Fibroblast of gingiva (primary cell): ENCODE measurements at places on chromosomes 12 and 14.

DNA sequence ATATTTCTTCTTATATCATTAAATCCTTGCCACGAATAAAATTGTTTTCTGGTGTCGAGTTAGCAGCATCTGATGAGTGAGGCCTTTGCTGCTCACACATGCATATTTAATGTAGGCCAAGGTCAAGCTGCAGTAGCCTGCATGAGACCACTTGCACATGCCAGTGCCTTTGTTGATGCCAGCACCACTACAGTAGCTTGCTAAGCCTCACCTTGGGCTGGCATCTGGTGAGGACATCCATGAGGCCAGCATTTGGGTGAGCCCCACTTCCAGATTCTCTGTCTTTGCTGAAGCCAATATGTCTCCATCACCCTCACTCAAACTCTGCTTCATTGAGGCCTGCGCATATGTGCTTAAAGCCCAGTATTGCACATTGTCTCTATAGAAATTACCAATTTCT lies 8.0 kb downstream of the CCDC59 start:
- DNase-seq, result no peak

DNA sequence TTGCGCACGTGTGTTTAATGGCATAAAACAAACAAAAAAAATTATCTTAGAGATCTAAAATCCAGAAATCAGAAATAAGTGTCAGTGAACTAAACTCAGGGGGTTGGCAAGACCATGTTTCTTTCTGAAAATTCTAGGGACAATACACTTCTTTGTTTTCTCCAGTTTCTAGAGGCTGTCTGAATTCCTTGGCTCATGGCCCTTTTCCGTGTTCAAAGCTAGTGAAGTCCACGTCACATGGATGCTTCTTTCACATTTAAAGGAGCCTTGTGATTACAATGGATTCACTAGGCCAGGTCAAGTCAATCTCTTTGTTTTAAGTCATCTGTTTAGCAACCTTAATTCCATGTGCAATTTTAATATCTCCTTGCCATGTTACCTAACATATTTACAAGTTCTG lies 22.4 kb downstream of the SLCO1B3 start:
- no peak for DNase-seq

GRCh38 chr12:123943816-123944215 lies 28.8 kb downstream of the CCDC92 start:
- no peak for DNase-seq

DNA sequence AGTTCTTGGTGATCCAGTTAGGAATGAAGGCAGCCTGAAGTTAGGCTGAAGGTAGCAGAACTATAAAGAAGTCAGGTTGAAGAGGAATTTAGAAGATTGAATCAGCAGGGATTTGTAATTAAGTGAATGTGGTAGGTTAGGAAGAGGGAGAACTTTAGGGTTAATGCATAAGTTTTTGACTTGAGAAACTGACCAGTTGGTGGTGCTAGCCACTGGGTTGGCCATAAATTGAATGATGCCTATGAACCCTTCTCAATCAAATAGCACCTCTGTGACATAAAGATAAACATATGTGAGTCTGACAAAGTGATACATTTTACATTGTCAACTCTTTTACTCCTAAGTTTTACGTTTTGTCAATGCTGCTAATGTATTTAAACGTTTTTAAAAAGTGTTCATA lies 290.6 kb upstream of the NAV3 start:
- DNase-seq, result no peak

DNA sequence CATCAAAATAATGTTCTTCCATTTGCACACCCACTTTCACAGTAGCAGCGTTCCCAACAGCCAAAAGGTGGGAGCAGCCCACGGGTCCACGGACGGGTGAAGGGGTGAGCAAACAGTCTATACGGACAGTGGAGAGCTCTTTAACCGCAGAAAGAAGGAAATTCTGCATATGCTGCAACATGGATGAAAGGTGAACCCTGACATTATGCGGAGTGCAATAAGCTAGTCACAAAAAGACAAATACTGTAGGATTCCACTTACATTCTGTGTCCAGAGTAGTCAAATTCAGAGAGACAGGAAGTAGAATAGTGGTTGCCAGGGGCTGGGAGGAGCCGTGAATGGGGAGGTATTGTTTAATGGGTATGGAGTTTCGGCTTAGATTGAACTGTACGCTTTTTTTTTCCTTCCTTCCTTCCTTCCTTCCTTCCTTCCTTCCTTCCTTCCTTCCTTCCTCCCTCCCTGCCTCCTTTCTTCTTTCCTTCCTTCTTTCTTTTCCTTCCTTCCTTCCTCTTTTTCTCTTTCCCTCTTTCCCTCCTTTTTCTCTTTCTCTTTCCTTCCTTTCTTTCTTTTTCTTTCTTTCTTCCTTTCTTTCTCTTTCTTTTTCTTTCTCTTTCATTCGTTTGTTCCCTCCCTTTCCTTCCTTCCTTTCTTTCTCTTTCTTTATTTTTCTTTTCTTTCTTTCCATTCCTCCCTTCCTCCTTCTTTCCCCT lies 15.8 kb upstream of the ANKRD9 start:
- peak; percentile 70 for DNase-seq

GRCh38 chr12:124453419-124454351 lies 113.7 kb downstream of the NCOR2 start:
- peak; percentile 42 for DNase-seq

DNA sequence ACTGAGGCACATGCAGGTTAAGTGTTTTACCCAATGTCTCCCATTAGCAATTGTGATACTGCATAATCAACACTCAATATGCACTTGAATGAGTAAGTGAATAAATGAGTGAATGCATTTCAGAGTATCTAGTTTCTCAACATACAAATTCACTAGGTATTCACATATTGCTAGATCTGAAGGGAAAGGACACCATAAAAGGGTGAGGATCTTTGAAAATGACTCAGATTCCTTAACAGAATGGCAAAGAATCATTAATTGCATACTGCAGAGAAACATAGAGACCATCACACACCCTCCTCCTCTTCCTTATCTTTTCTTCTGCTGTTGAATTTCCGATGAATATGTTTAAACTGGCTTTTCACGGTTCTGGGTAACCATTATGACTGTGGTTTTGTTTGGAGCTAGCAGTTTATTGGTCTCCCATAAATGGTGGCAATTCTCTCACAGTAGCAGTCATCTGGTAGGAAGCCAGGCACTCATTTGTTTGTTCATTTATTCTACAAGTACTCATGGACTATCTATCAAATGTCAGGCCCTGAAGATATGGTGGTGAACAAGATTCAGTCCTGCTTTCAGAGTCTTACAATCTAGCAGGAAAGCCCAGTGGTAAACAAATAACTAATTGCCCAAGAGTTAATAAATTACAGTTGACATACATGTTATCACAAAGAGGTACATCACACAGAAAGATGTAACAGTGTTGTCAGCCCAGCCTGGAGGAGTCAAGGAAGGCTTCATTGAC lies 70.2 kb downstream of the LLPH start:
- no peak for DNase-seq

DNA sequence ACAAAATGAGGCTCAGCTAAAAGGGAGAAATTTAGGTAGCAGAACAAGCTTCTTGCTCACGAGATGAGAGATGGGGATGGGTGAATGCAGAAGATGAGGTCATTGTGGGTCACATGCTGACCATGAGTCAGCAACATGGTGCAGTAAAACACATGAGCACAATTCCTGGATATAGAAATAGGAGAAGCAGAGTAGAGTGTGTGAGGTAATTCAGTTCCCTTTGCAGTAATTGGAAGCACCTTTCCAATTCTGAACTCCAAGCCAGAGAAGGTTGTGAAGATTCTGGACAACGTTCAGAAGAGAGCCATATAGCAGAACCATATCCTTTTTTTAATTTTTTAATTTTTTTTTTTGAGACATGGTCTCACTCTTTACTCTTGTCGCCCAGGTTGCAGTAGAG lies 62.0 kb upstream of the LMNTD1 start:
- peak; percentile 94 for DNase-seq

DNA sequence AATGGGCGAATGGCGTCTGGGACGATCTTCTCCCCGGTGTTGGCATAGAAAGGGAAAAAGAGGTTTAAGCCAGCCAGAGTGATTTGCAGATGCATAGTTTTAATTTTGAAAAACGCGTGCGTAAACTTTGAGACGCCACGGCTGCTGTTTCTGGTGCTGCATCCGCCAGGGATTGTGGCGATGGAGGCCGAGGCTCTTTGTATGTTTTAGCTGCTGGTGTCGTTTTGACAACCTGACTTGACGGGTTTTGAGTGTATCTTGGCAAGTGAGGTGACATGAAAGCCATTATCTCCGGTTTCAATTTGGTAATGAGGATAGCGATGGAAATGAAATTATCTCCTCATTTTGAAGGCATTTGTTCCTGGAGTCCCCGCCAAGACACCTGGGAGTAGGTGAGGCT lies 1.6 kb downstream of the PTGDR start:
- no peak for DNase-seq

- DNase-seq, result peak; percentile 84
Measured at GRCh38 chr14:67943947-67944346, 124.4 kb downstream of the RAD51B start.

DNA sequence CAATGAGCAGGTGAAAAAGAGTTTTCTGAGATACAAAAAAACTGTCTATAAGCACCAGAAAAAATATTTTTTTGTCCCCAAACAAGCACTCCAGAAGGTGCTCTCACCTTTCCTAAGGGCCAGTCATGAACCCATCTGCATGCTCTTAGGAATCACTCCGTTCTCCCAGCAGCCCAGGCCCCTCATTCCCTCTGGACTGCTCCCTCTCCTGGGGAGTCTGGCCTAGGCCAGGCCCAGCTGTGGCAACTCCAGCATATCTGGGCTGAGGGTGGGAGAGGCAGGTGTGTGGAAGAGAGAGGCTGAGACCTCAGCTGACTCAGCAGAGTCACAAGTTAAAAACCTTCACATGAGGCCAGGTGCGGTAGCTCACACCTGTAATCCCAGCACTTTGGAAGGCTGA lies 54.6 kb downstream of the TRAFD1 start:
- no peak for DNase-seq

- no peak for DNase-seq
Measured at GRCh38 chr12:44847888-44848702, 28.0 kb downstream of the NELL2 start.

DNA sequence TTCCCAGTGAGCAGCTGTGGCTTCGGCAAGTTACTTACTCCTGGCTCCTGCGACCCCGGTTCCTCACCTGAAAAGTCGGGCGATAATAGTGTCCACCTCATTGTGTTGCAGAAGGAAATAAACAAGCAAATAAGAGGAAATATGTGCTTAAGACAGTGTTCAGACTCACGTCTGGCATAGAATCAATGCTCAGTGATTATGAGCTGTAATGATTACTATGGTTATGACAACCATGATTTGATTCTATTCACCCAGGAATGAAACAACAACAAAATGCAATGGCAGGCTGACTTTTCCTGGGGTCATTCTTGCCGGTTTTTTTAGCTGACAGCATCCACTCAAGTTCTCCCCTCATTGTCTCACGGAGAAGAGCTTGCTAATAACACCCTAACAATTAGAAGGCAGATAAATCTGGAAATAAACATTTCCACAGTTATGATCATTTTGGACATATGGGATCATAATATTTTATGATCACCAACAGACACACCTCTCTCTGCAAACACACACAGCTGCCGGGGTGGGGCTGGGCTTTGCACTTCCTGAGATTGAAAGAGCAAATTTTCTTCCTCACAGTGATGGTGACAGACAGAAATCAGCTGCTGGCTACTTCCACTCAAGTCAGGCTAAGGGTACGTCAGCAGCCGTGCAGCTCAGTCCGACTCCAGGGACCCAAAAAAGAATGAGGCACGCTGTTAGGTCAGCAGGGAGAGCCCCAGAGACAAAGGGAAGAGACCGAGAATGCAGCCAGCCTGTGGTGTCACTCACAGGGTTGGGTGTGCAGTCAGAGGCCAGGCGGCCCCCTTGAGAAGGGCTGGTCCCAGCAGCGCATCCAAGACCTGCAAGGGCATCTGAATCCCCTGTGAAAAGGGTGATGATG lies 158.0 kb downstream of the RIMBP2 start:
- DNase-seq, result no peak

- no peak for DNase-seq
Measured at GRCh38 chr12:75998292-75999063, 33.1 kb downstream of the PHLDA1 start.

DNA sequence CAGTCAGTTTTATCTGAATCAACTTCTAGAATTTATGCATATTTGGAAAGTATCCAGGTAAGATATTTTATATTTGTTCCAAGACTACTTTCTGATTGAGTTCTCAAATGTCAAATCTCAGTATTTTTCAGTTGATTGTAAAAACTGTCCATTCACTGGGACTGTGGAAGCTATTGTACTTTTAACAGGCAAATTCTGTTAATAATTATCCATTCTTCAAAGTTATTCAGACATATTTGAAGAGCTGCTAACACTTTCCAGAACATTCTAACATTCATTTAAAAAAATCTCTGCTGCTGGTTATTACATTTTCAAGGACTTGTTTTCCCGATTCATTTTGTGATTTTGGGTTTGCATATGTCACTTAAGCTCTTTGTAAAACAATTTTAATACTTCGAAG lies 59.7 kb downstream of the PIK3C2G start:
- no peak for DNase-seq

- no peak for DNase-seq
Measured at GRCh38 chr12:16003460-16003859, 92.3 kb downstream of the DERA start.

GRCh38 chr12:129973236-129973961 lies 69.6 kb upstream of the TMEM132D start:
- no peak for DNase-seq

GRCh38 chr12:95136598-95136997 lies 63.2 kb upstream of the NR2C1 start:
- DNase-seq, result no peak

DNA sequence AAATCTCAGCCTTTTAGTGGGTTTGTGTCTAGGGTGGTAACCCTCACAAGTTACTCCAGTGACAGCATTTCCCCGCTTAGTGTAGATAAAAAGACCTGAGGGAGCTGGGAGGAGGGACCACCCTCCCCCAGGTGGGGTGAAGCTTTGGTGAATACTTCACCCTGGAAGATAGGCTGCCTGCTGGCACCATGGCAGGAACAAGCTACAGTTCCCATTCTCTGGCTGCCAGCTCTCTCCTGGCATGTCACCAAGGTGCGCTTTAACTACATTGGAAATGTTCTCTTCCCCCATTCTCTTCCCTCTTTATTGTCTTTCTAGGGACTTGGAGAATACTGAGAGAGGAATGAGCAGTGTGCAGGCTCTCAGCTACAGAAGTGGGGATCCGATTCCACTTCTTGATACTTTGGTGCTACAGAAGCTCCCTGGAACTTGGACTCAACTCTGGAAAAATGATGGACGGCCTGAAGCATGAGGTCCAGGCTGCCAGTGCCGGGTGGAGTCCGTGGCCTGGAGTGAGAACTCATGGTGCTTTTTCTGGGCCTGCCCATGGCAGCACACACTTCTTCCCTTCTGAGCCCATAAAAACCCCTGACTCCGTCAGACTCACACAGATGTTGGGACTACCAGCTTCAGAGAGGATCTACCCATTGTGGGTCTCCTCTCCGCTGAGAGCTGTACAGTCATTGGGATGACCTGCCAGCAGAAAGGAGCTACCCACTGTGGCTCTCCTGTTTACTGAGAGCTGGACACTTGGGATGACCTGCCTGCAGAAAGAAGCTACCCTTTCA lies 198.0 kb downstream of the ADGRD1 start:
- DNase-seq, result no peak
